ENCODE measurements at places on chromosomes 2 and 18.

- DNase-seq = no peak
Measured at GRCh38 chr2:219916281-219916680, 288.9 kb downstream of the SLC4A3 start.

DNA sequence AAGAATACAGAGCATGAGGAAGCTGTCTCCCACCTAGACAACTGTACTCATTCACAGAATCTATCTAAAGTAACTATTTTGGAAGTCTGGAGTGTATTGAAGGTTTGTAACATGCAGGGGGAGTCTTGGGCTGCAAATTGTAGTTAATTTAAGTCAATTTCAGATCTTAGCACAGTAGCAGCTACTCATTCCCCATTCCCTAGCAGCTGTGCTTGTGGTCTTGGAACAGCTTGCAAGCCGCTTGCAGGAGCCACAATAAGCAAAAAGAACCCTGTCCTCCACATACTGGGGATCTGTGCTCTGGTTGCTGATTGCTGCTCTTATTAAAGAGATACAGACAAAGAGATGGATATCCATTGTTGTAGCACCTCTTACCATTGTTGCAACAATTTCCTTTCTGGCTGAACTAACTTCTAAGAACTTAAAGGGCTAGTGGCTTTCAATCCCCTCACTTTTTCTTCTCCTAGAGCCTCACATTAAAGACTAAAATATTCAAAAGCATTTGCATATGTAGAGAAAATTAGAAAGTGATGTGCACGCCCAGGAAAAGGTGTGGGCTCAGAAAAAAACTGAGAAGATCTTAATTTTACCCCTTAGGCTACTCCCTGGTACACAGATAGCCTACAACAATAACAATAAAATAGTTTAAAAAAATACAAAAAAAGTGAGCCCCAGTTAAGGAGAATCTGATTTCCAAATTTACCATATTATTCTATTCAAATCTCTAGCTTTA, 1775.1 kb upstream of the PIK3C3 start:
- no peak for DNase-seq

GRCh38 chr18:69401226-69401971, 711 bp downstream of the DOK6 start:
- no peak for DNase-seq

GRCh38 chr18:9362869-9363268, 28.3 kb downstream of the TWSG1 start:
- DNase-seq = no peak

DNA sequence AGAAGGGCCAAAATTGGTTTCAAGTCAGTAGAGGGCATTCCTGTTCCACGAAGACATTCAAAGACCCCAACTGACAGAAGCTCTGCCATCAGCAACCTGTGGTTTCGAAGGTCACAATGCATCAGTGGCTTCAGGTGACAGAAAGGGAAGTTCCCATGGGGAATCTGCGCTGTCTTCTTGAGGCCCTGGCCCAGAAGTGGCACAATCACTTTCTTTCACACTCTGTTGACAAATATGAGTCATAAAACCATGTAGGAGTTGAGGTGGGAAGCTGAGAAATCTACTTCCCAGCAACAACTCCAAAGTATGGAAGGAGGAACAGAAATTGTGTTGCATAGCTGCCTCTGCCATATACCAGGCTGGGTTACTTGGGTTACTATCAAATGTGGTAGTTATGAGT, 621.1 kb upstream of the FANCL start:
- DNase-seq = no peak

DNA sequence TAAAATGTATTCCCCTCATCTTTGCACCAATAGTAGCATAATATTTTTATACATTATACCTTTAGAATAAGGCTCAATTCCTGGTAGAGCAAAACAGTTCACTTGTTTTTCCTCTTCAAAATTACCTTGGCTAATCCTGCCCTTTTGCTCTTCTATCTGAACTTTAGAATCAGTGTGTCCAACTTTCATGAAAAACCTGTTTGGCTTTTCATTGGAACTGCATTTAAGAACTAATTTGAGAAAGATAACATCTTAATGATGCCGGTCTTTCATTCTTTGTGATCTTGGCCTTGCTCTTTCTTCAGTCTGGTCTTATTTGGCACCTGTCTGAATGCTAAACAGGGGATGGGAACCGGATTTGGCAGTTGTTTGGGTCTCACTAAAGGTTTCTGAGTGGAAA, 112.9 kb upstream of the CD302 start:
- no peak for DNase-seq

GRCh38 chr2:172031536-172031935, 31.8 kb downstream of the METAP1D start:
- DNase-seq = no peak

GRCh38 chr18:46042571-46043123, 29.4 kb downstream of the PSTPIP2 start:
- peak; percentile 17 for DNase-seq

DNA sequence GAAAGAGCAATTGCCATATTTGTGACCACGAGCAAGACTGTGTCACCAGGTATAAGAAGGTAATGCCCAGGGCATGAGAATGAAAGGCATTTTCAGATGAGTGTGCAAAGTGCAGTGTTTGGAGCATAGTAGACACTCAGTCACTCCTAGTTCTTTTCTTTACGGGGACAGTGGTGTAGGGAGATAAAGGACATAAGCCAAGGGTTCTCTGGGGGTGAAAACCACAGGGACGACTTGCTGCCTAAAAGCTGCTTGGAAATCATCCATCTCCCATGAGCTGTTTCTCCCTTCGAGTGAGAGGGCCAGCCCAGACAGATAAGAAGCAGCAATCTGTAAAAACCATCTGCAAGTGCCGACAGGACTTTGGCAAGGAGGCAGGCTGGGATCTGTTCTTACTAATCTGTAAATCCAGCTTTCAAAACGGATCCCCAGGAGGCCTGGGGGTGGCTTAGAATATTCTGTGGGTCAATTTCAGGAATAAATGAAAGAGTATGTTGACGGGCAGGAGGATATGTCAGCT, 221.6 kb downstream of the LPIN1 start:
- DNase-seq = no peak

GRCh38 chr2:136211701-136212100, 93.8 kb upstream of the CXCR4 start:
- DNase-seq = no peak

DNA sequence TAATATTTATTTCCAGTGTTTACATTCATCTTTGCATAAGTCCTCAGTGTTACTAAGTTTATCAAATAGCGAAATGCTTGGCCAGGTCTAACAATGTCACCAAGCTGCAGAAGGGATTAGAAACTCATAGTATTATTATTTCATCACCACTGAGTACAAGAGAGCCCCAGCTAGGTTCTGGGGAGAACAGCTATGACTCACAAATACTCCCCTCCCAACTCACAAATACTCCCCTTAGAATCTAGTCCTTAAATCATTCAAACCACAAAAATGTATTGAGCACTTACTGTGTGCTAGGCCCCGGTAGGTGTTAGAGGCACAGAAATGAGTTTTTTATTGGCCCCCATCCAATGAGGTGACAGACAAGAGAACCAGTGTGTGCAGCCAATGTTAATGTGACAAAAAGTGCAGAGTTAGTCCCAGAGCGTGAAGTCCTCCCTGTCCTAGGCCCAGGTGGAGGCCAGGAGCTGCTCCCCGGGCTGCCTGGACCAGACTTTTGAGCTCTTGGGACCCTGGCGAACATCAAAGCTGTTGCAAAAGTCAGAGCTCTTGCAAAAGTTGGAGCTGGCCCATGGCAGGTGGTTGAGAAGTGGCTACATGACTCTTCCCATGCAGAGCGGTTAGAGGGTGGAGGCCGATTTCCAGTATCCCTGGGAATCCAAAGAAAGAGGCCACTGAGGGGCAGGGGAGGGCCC, 9.8 kb downstream of the STEAP3 start:
- no peak for DNase-seq

- DNase-seq = peak; percentile 40
Measured at GRCh38 chr18:59268721-59269562, 4.3 kb downstream of the RAX start.

DNA sequence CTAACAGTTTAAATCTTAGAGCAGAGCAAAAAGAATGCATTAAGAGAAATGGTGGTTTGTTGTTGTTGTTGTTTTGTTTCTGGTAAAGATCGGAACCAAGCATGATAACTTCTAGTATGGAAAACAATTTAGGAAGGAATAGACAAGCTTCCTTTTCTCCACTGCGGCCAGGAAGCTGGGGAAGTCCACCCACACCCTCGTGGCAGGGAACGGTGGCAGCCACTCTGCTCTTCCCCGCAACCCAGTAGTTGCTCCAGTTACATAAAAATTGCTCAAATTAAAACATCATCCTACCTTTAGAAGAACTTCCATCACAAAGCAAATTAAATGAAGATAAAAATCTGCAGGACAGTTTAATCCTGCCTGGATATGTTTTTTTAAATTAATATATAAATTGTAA, 113.0 kb downstream of the RBMS1 start:
- no peak for DNase-seq

GRCh38 chr18:10442551-10442971, 11.9 kb upstream of the APCDD1 start:
- DNase-seq = no peak

GRCh38 chr2:111957872-111958354, 59.5 kb downstream of the MERTK start:
- DNase-seq = no peak

GRCh38 chr2:224976629-224977525, 65.4 kb downstream of the DOCK10 start:
- no peak for DNase-seq

DNA sequence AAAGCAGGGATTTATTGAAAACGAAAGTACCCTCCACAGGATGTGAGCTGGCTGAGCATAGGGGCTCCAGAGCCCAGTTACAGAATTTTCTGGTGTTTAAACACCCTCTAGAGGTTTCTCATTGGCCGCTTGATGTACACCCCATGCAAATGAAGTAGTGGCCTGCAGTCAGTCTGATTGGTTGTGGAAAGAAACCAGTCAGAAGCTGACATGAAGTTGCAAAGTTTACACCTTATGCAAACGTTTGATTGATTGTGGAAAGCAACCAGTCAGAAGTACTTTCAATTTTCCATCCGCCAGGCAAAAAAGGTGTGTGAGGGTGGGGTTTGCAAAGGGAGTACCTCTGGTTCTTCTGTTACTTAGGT, 62.3 kb downstream of the VWA3B start:
- peak; percentile 12 for DNase-seq

DNA sequence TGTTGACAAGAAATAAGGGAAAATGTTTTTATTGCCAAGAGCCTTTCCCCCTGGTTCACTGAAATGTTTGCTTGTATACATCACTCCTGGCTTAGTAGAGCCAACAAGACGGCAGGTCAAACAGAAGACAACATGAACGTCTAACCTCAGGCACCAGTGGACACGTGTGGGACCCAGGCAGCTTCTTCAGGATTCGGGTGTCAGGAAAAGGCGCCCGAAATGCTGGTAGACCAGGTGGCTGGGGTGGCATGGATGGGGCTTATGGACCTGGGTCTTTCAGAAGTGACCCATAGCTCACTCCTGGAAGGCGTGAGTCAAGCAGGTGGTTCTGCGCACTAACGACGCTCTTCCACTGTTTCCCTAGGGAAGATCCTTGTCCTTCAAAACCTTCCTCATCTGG, 23.3 kb upstream of the NFATC1 start:
- no peak for DNase-seq

DNA sequence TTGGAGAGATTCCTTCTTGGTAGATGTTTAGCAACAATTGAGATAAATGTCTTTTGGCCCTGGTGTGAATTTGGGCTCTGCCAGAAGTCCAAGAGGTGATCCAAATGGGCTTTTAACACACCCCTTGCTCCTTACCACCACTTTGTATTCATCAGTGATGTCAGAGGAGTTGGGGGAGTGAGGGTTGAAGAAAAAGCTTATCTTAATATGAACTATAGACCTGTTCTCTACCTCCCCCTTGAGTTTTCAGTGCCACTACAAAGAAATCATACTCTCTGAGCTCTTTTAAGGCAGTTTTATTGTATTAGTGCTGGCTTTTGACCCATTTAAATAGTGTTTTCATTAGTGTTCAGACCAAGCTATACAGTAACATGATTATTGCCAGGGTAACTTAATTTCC, 229.1 kb downstream of the PHLPP1 start:
- no peak for DNase-seq

DNA sequence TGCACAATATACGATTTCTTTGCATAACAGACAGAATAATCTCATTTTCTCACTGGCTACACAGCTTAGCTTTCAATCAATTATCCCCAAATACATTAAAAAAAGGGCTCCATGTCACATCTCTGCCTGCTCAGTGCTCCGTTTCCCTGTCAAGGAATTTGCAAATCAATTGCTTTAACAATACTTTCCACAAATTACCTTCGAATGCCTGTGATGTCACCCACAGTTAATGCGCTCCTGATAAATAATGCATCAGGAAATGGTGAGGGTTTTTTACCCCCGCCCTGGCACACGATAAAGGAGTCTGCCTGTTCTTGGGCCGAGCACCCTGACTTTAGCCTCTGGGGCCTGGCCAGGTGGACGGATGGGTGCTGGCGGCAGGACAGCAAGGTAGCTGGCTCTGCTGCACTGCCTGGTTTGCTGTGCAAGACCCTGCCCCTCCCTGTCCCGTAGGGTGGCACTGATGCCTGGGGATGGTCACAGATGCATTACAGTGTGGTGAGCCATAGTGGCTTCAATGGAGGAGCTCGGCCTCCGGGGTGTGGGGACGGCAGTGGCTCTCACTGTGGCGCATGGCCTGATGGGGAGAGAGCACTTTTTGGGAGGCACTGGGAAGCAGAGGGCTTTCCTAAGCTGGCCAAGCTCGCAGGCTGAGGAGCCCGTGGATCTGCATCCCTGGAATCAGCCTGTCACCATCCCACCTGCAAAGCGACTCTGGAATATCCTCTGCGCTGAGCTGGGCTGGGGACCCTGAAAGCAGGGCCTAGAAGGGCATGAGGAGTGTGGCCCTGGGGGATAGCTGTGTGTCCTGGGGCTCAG, 88.3 kb upstream of the HS6ST1 start:
- DNase-seq = no peak

DNA sequence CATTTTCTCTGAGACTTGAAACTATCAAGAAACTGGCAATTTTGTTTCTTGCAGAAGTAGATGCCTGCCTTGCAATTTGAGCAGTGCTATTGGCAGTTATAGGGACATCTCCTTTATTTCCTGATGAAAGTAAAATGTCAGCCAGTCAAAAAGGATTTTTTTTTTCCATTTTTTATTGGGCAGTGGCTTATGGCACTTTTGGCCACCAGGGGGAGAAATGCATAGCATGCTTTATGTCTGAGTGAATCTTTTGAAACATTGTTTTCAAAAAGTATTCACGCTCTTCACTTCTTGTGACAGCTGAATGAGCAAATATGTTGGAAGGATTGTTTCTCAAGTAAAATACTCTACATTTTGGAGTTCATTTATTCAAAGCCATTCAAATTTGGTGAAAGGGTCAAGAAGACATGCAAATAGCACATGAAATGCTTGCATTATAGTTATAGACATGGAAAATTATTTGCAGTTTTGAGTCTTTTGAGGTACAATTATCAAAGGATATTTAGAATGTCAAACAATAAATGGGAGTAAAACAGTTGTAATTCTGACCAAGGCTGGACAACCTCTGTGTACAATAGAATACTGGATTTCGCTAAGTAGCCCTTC, 491.0 kb downstream of the CDH2 start:
- no peak for DNase-seq

- DNase-seq = no peak
Measured at GRCh38 chr2:40130251-40130994, 321.5 kb downstream of the SLC8A1 start.

GRCh38 chr2:218482651-218483050, 63.7 kb downstream of the VIL1 start:
- no peak for DNase-seq

GRCh38 chr2:143907801-143908200, 612.1 kb downstream of the ZEB2 start:
- DNase-seq = no peak

All from activated T-helper 2 cell treated with anti-CD3 and anti-CD28 coated beads, Interferon-gamma antibody, Interleukin-2, Interleukin-4, amounts not matched to agents 10 μg/mL and 5 μg/mL and 100 μg/mL, durations not matched to agents 14 hours and 24 hours and 36 hours (primary cell).